ENCODE measurements at places on chromosomes 16 and 17.

DNA sequence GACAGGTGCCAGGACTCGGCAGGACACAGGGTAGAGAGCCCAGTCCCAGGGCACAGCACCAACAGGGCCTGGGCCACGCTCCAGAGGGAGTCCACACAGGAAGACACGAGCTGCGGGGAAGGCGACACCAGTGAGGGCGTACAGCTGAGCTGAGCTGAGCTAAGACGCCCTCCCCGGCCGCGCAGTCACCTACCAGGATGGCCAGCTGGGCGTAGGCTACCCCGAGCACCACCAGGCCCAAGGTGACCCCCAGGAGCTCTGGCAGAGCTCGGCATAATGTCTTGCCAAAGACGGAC is 42.6 kb downstream of the TSC2 start:
- no peak for DNase-seq

DNA sequence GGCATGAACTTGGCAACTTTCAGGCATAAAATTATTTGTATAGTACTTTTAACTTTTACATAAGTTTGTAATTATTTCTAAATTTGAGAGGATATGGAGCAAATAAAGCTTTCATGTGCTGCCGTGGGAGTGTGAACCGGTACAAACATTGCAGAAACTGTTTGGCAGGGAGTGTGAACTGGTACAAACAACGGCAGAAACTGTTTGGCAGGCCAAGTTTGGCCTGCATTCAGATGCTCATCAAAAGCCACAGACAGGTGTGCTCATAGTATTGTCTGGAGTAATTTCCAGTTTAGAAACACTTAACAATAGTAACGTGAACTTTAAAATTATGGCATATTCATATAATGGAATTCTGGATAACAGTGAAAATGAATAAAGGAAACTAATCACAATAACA is 73.8 kb upstream of the ATP2A3 start:
- no peak for DNase-seq

GRCh38 chr16:80670170-80670865 is 129.5 kb downstream of the DYNLRB2 start:
- no peak for DNase-seq

DNA sequence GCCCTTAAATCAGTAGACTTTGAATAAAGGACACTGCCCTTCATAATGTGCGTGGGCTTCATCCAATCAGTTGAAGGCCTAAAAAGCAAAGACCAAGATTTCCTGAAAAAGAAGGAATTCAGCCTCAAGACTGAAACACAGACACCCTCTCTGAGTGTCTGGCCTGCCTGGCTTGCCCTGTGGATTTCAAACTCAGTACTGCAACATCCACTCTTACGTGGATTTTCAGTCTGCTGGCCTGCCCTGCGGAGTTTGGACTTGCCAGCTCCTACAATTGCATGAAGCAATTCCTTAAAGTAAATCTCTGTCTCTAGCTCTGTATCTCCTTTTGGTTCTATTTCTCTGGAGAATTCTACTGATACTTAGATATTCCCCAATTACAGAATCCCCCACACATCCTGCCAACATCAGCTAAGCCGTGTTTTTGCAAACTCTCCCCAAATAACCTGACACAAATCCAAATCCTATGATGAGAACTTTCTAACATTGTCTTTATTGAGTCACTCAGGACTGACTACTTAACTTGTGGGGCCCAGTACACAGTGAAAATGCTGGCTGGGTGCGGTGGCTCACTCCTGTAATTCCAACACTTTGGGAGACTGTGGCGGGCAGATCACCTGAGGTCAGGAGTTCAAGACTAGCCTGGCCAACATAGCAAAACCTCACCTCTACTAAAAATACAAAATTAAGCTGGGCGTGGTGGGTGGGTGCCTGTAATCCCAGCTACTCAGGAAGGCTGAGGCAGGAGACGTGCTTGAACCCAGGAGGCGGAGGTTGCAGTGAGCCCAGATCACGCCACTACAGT is 7.2 kb upstream of the TNFRSF17 start:
- no peak for DNase-seq

DNA sequence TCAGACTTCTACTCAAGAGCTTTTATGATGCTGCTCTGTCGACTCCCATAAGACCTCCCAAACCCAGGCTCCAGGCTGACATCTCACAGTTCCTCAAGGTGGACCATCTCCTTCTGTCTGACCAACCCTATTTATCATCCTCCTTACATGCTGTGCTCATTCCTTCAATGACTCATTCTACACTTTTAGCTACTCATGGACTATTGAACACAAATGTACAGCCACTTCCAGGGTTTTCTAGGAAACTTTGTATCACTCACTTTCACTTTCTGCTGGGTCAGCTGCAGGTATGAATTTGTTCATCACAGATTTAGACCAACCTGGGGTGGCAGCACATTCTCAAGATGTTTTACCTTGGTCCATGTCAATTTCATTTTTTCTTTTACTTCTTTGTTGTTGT is 162.4 kb upstream of the FAM20A start:
- no peak for DNase-seq

- DNase-seq = no peak
These were observed 7.2 kb upstream of the SLC52A1 start for GRCh38 chr17:5042157-5043022.

DNA sequence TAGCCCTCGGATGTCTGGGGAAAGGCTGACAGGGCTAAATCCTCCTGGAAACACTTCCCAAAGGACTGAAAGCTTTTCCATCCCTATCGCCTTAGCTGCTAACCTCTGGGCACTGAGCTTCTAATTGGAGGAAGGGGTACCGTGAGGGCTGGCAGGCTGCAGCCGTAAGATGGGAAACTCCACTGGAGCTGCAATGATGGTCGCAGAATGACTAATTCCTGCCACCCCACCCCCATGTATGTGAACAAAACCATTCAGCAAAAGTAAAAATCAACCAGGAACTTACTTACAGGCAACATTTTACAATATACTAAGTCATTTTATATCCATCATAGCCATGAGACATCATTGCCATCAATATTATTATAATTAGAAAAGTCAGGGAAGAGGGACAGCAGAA is 133.3 kb downstream of the ABCC12 start:
- no peak for DNase-seq

GRCh38 chr17:79412886-79413390 is 197.9 kb downstream of the RBFOX3 start:
- no peak for DNase-seq

DNA sequence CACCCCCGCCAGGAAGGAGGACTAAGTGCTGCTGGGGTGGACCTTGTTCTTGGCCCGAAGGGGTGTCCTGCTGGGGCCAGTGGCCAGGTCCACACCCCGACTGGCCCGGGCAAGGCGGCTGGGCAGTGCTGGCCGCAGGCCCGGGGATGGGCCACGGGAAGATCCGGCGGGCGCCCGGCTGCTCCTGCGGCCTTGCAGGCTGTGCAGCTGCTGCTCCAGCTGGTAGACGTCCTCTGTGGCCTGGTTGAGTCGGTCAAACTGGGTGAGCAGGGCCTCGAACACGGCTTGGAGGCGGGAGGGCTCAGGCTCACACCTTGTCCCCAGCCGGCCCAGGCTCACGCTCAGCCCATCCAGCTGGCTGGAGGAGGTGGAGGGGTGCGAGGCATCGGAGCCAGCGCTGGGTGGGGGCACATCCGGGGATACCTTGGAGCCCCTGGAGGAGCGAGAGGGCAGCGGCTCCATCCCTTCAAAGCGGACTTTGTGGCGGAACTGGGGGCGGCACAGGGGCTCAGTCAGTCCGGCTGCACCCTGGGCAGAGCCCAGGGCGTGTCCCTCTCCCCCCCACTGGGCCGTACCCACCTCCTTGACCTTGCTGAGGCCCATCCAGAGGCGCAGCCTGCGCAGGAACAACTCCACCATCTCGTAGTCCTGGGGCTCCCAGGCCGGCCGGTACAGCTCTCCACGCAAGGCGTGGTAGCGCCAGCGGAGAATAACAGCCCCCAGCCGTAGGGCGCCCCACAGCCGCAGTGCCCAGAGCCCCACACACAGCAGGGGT is 42.1 kb downstream of the TSC2 start:
- DNase-seq = no peak

GRCh38 chr16:88618182-88618955 is 20.0 kb upstream of the IL17C start:
- no peak for DNase-seq

- no peak for DNase-seq
These were observed 27.0 kb upstream of the RASD1 start for GRCh38 chr17:17523001-17523730.

GRCh38 chr16:89602273-89602951 is 11.0 kb upstream of the DPEP1 start:
- DNase-seq = peak; percentile 78

GRCh38 chr16:55662644-55663031 is 6.8 kb downstream of the SLC6A2 start:
- peak; percentile 41 for DNase-seq

- DNase-seq = no peak
These were observed 1.2 kb upstream of the ZNF19 start for GRCh38 chr16:71490361-71490760.

DNA sequence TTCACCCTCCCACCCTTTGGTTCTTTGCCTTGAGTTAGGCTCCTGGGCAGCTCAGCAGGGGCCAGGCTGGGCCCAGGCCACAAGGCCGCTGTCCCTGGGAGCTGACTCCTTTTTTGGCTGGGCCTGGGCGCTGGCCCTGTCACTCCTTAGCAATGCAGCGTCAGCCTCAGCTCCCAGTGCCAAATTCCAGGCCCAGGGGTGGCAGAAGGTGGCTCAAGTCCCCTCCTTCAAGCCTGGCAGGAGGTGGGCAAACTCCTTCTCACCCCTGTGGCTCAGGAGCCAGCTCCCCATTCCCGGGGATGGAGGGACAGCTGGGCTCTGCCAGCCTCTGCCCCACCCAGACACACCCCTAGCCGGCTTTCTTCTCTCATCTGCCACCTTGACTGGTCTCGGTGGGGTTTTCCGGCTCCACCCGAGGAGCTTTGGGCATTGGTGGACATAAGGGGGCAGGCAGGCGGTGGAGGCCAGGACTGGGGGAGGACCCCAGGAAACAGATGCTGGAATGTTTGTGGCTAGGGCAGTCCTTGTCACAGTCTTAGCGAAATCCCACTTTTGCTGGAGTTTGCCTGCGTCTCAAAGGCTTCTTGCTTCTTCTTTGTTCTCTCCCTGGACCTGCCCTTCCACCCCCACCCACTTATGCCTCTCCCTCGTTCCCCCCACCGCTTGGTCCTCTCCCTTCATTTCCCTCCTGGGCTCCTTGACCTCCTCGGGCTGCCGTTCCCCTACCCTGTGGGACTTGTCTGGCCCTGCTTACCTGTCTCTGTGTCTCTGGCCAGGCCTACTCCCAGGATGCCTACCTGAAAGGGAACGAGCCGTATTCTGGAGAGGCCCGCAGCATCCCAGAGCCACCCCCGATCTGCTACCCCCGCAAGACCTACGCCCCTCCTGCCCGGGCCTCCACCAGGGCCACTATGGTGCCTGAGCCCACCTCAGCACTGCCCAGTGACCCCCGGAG is 37.4 kb downstream of the ARHGAP23 start:
- DNase-seq = no peak

DNA sequence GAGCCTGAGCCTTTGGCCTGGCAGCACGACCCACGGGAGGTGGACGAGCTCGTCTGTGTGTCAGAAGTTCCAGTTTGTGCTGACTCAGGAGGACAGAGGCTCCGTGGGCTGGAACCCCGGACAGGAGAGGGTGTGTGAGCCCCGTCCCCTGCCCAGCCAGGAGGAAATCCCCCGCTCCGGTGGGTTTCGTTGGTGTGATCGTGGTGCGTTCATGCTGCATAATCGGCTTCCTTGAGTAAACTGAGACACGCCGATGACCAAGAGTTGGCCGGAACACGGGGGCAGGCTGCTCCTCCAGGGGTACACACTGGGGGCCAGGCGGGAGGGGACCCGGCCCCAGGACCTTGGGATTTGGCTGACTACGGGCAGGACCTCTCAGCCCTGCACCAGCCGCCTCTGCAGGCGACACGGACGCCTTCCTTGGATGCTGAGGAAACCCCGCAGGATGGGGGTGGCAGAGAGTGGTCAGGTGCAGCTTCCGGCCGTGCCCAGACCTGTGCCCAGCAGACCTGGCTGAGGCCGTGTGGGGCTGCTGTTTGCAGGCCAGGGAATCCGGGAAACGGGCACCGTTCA is 8.5 kb downstream of the METRNL start:
- DNase-seq = no peak

- DNase-seq = no peak
These were observed 62.7 kb downstream of the GAS7 start for GRCh38 chr17:10135539-10136257.

- DNase-seq = no peak
These were observed 24.4 kb downstream of the HS3ST4 start for GRCh38 chr16:25716186-25716585.

- DNase-seq = no peak
These were observed 9.8 kb downstream of the MYL4 start for GRCh38 chr17:47218896-47219430.

DNA sequence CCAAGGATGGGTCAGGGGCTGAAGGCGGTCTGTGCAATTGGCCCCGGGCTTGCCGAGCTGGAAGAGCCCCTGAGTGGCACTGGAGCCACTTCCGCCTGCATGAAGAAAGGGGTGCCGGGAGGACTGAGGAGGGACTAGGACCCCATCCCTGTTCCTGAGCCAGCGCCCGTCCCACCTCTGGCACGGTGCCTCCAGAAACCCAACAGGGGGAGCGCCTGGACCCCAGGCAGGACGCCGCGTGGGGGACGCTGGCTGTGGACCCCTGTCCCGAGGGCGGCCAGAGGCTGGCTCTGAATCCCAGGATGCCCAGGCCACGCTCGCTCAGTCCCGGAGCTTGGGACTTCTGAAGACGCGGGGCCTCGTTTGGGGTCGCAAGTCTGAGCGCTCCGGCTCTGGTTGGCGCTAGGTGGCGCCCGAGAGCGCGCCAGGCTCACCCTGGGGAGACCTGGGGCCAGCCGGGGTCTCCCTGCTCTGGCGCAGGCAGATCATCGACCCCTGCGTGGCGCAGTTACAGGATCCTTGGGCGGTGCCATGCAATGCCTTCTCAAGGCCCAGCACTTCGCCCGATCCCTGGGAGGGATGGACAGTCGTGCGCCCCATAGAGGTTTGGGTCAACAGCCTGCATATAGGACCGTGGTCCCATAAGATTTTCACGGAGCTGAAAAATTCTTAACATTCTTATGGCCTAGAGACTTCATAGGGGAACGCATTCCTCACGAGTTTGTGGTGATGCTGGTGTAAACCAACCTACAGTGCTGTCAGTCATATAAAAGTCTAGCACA is 58.5 kb upstream of the CREBBP start:
- peak; percentile 77 for DNase-seq

DNA sequence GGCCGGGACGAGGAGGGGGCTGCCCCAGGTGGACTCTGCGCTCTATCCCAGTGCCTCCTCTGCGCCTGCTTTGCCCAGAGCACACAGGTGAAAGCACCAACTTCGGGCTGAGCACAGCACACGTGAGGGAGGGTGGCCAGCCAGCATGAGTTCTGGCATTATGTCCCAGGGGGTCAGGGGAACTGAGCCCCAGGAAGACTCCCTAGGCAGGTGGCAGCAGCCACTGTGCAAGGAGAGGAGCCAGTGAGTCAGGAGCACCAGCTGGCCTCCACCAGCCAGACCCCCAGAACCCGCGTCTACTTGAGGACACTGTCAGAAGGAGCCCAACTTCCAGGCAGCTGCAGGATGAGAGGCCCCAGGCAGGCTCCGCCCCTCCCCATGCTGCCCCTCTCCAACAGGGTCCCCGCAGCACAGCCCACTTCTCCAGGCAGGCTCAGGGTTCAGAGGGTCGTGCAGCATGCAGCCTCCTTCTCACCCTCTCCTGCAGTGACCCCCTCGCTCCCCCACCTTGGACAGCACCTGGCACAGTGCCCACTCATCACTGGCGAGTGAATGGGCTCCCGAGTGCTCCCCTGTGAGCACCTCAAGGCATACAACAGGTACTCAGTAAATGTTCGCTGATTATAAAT is 44.2 kb upstream of the RASD1 start:
- DNase-seq = peak; percentile 51

Measured in SK-N-DZ (cell line).